RWPE1 (cell line): ENCODE measurements at places on chromosomes 2 and 18.

DNA sequence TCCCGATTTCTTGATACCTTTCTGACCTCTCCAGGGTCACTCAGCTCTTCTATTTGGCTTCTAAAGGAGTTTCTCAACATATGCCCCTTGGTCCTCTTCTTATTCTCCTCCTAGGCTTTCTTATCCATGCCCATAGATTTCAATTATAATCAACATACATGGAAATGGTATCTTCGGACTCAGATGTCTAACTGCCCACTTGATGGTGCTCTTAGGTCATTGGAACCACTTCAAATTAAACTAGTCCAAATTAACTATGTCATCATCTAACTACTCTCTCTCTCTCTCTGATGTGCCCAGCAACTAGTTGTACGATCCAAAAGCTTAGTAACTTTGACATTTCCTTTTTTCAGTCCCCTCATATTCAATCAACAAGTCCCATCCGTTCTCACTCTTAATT, 43.2 kb upstream of the GPR75 start:
- DNase-seq, result no peak

DNA sequence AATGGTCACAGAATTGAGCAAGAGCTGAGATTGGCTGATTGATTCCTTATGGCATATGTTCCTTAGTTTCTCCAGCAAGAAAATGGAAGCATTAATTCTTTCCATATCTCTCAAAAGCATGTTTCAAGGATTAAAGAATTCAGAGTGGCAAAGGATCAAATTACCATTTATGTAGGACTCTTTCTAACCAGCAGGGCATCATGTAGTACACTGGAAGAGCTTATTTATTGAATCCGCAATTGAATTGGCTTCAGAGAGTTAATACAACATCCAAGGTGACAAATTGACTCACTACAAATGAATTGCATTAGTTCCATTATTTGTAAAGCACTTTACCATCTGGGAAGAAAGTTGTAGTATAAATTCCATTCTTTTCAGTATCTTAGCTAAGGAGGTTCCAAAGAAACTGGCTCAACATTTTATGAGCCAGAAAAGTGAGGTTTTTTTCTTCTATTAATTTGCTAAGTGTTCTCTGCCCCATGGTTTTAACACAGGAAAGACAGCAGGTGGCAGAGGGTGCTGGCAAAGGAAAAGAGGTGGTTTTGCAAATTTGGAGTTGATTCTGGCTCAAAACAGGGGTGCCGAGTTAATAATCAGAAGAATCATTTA, 409.9 kb downstream of the MTX2 start:
- DNase-seq, result no peak

DNA sequence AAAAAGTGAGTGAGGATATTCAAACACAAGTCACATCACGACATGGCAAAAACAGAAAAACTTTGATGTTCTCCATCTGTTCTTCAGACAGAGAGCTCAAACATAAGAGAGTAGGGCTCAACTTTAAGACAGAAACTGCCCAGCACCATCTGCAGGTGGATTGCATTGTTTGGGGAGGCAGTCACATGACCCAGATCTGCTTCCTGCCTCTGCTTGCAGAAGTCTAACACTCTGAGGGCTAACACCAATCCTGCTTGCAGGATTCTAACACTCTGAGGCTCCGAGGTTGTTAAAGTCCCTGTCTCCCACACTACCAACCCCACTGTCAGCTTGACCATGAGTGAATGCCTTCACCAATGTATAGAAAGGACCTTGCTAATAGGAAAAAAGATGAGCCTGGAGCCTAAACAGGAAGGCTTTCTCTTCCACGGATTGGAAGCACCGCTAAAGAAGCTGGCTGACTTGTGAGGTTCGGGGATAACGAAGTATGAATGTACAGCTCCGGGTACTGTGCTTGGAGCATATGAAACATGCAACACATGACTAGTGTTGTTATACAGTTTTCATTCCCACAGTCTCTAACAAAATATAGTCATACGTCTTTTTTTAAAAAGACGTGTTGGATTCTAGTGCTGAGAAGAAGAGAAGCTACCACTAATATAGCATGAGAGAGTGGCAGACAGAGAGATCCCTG, 176.6 kb upstream of the CREB1 start:
- DNase-seq, result no peak

DNA sequence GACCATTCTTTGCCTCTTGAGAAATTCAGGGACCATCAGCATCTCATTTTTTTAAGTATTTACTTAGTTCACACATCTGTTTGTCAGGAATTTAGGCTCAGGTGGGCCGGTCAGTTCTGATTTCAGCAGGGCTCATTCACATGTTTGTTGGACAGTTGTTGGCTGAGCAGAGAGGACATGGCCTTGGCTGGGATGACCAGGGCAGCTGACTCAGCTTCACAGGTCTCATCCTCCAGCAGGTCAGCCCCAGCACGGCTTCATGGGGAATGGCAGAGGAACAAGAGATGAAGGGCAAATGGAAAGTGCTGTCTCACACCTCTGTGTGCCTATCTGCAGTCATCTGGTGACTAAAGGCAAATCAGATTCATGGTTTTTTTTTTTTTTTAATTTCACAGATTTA, 136.1 kb upstream of the TMEM200C start:
- DNase-seq, result no peak

DNA sequence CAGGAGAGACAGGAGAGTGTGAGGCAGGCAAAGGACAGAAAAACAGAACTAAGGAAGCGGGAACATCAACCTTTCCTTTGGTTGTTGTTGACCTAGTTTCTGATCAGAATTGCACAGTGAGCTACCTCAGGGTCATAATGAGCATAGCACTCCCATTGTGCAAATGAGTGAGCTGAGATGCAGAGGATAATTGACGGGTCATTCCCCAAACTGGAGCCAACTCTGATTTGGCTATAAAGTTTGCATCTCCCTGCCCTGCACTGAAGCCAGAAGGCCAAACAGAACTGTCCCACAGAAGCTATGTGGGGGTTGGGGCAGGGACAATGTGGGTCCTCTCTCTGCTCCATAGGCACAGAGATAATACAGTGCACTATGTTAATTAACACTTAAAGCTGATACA, 105.6 kb upstream of the KLHL14 start:
- DNase-seq, result no peak

GRCh38 chr2:145874466-145874865, 1354.5 kb upstream of the ZEB2 start:
- peak; percentile 4 for DNase-seq

- DNase-seq, result no peak
Observed at GRCh38 chr2:54510916-54511315, 54.8 kb downstream of the SPTBN1 start.

- DNase-seq, result no peak
Observed at GRCh38 chr2:101748000-101748399, 50.5 kb downstream of the MAP4K4 start.
